K562 (cell line): ENCODE measurements at places on chromosomes 7 and 10. TPM values are rescaled to one million over a fixed set of nuclear protein-coding genes. Genes with fewer than 3 reads are reported as not detected.

DNA sequence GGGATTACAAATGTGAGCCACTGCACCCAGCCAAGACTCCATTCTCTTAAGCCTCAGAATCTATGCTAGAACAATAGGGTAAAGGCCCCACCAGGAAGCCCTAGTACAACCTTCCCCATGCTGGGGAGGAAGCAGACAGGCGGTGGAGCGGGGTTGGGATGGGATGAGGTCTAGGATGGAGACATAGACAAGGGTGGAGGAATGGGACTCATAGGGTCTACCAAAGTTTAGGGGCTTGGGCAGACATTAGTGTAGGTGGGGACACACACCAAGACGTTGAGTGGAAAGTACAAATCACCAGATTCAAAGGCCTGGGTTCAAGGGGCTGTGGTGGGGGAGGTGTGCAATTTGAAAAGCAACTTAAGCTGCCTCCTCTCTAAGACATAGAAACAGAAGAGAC is 19.3 kb downstream of the PRSS2 start:
- no peak for DNase-seq

DNA sequence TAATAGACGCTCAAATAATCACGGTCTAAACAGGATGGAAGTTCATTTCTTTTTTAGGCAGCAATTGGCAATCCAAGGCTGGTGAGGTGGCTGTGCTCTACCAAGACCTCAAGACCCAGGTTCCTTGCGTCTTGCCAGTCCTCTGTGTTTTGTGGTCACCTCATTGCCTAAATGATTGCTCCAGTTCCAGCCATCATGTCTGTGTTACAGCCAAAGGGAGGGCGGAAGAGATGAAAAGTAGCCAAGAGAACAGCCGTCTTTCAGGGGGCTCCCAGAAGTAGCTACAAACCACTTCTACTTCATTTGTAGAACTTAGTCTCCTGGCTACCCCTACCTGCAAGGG is 19.2 kb upstream of the C10orf67 start:
- no peak for DNase-seq

DNA sequence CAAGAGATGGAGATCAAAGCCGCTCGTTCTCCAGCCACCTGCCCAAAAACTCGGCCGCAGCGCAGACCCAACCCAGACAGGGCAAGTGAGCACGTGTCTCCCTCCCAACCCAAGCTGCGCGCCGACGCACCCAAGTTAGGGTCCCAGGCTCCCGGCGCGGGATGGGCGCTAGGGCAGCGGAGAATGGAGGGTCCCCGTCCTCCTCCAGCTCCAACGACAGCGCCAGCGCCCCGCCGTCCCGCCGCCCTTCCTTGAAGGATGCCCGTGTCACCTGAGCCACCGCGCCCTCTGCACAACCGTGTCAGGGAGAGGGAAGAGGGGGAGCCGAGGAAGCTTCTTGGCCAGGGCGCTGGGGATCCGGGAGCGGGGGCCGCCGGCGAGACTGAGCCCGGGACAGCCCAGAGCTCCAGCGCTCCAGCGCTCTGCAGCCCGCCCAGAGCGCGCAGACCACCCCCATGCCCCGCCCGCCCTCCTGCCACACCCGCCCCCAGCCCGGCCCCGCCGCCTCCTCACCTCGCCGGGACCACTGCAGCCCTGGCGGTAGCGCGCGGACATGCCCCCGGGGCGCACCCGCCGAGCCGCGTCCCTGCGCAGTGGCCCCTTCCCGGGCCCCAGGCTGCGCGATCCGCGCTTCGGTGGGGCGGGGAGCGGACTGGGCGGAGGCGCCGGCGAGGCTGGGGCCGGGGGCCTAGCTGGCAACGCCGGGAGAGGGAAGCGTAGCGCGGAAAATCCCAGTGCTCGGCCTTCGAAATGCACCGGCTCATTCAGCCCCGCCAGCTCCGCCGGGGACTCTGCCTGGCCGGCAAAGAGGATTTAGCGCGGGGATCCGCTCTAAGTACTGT is at the start of gene SLC16A12:
TSS of gene SLC16A12 (minus strand) at position 424 of the 842 bp plus-strand sequence. CDS start 73,016 bp downstream, outside the sequence.
- DNase-seq: no peak

- DNase-seq: no peak
These were observed 25.8 kb downstream of the PRTFDC1 start for GRCh38 chr10:24926557-24926956.

DNA sequence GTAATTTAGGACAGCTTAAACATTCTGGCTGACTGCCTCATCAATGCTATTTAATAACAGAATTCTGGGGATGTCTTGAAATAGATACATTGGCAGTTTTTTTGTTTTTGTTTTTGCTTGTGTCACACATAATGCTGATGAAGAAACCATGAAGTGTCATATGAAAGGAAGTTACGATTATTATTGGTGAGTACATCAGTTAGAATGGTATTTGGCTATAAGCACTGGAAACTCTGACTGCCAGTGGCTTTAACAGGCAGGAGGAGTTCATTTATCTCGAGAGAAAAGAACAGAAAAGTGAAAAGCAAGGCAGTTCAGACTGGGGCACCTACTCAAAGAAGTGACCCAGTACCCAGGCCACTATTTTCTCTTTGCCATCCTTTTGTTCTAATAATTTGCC is 18.1 kb downstream of the LSM8 start:
- no peak for DNase-seq

The OPN1SW gene
- not detected in 2 replicates for polyA plus RNA-seq

The MCU gene
- polyA plus RNA-seq: 25.6 and 26.3 TPM in 2 replicates

DNA sequence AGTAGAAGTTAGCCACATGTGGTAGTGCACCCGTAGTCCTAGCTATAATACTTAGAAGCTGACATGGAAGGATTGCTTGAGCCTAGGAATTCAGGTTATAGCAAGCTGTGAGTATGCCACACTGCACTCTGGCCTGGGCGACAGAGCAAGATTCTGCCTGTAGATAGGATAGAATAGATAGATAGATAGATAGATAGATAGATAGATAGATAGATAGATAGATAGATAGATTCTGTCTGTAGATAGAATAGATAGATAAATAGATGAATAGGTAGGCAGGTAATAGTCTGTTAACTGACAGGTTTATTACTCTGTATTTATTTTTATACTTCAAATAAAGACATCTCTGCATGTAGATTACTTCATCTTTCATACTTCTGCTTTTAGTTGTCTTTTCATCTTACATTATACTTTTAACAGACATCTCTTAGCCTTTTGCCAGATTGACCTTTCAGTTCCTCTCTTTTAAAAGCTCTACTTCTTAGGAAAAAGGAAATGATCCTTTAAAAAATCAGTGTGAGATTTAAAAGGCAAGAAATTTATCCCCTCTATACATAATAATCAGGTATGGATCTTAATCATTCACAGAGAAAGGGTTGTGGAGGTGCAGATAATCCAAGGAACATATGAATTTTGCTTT is 31.8 kb downstream of the CCAR1 start:
- DNase-seq: no peak

The MSS51 gene
- polyA plus RNA-seq: 1.2 and 1.5 TPM in 2 replicates

GRCh38 chr7:125668321-125668993 is 738.8 kb upstream of the POT1 start:
- no peak for DNase-seq

GRCh38 chr7:105244594-105244993 is 144.1 kb downstream of the SRPK2 start:
- DNase-seq: no peak

DNA sequence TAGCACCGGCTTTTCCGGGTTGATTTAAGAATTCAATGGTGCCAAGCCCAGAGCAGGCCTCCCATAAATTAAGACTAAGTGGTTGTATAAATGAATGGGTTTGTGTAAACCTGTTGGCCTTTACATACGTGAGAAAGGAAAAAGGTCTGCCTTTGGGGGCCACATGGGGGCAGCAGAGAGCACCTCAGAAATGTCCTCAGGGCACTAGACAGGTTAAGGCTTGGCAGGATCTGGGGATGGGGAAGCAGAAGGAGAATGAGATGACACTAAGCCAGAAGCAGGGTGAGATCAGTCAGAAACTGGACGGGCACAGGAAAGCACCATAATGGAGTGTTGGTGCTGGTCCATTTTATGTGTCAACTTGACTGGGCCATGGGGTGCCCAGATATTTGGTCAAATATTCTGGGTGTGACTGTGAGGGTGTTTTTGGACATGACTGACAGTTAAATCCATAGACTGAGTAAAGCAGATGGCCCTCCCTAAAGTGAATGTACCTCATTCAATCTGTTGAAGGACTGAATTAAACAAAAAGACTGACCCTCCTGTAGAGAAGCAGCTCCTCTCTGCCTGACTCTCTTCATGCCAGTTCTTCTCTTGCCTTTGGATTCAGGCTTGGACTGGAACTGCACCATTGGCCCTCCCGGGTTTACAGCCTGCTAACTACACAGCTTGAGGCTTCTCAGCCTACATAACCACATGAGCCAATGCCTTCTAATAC is 58.9 kb downstream of the FRMPD2 start:
- DNase-seq: peak; percentile 79

DNA sequence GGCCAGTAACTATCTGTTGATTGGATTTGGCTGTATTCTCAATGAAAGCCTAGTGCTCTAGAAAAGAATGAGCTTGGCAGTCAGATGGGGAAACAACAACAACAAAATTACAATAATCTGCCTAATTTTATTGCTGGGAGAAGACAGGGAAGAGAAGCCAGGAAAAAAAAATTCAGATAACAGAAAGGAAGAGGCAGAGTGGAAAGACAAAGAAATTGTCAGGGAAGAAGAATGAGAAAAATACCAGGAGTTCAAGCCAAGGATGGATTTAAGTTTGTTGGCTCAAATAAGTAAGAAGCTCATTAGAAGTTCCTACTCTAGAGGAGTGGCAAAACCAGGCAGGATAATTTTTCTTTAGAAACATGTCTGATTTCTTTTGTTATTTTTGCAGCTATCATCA is 45.9 kb upstream of the PRKG1 start:
- DNase-seq: no peak

The SPDYE3 gene
- not detected in 2 replicates for polyA plus RNA-seq

The SPDYE18 gene
- 0.13 and 0.16 TPM in 2 replicates for polyA plus RNA-seq

The FANK1 gene
- polyA plus RNA-seq: 0.86 and 2.3 TPM in 2 replicates

The ARHGAP19 gene
- 19.8 and 20.1 TPM in 2 replicates for polyA plus RNA-seq

GRCh38 chr7:15130666-15131541 is 228.4 kb upstream of the DGKB start:
- no peak for DNase-seq

DNA sequence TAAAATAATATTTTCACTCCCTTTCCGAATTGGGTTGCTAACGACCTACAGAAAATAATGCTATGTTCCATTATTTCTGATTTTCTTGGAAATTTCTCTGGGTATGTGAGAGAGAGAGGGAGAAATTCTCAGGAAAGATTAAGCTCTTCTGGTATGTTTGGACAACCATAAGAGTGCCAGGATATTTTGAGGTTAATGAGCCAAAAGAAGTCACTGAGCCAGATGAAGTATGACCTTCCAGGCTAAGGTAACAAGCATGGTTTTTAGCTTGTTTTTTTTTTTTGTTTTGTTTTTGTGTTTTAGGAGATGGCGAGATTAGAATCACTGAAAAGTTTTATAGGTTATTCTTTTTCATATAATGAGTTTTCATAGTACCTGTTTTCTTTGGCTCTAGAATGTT is 171.0 kb upstream of the FOXP2 start:
- DNase-seq: no peak
